ENCODE measurements at places on chromosomes 12 and 14.

GRCh38 chr12:103745962-103746361 is 95.1 kb downstream of the NT5DC3 start:
- DNase-seq: no peak

DNA sequence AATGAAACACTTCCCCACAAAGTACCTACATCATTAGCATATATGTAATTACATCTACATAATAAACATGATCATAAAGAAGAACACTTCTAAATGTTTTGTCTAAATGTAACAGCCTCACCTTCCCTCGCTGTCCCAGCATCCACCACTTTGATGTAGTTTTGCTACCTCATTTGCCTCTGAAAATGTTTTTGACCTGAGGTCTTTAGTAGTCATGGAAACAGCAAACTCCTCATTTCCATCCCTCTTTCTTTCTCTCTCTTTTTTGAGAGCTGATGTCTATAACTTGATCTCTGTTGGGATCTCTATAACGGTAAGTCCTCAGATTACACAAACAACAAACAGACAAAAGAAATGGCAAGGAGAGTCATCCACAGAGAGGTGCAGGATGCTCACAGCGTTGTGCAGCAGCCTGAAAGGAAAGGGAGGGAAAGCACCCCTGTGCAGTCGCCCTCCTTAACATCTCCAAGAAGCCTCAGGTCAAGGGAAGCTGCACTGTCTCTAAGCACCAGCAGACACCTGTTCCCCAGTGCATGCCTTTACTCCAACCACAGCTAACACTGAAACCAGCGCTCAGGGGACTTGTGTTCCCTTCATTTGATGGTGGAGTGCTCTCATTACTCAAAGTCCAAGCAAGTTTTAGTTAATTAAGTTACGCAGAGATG is 268.7 kb downstream of the TMEM132D start:
- DNase-seq: no peak

- DNase-seq: no peak
Measured at GRCh38 chr12:27330846-27331245, 1.8 kb upstream of the BMAL2 start.

DNA sequence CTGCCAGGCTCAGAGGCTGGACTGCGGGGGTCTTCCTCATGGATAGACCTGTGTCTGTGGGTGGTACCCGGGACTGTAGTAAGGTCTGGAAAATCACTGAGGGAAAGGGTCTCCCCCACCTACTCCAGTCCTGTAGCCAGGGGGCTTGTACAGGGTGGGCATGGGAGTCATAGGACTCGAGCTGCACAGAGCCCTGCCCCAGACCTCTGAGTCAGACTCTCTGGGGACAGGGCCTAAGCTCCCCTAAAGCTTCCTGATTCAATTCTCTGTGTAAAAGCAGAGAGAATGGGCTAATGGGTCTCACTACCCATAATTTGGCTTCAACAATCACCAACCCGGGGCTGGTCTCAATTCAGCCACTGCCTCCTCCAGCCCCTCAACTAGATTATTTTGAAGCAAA is 27.0 kb downstream of the LRTM2 start:
- no peak for DNase-seq

- DNase-seq: peak; percentile 66
Measured at GRCh38 chr12:89245090-89245489, 107.2 kb downstream of the DUSP6 start.

DNA sequence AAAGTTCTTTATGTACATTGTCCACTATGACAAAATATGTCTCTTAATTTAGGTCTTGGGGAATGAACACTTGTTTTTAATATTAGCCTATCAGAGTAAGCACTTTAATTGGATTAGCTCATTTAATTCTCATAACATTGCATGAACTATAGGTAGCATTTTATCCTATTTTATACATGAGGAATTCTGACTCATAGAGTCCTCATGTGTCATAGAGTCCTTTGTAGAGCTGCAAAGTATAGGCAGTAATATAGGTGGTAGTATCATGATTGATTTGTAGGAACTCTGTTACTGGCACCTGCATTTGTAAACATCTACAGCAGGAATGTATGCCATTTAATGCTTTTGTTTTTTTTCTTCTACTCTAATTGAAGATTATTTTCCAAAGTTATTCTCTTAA is 96.0 kb downstream of the GPHN start:
- no peak for DNase-seq

GRCh38 chr12:68977909-68978610 is 45.1 kb upstream of the CPM start:
- DNase-seq: no peak

DNA sequence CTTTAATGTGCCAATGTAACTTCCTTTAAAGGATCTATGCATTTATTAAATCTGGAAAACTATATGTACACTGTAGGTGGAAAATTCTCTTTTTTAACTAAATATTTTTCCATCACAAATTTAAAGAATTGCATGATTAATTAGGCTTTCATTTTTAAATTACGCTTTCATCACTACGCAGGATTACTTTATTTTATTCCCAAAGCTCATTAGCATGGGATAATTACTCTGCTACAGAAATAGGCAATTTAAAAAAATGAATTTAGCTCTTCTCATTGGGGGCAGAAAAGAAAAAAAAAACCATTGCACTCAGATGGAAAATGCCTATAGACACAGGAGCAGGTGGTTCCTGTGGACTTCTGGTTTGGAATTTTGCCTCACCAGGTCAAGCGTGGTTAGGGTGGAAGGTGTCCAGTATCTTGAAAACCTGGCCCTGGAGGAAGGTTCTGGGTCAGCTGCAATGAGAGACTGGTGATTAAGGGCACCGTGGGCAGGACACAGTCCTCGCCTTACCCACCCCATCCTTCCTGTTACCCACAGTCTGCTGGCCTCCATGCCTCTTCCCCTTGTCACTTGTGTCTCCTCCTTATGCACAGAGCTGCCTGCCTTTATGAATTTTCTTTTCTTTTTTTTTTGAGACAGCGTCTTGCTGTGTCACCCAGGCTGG is 17.3 kb upstream of the RIN3 start:
- no peak for DNase-seq

Data from CD4-positive, alpha-beta T cell treated with Interferon alpha-2 for 1 hour (primary cell).